ENCODE measurements at places on chromosomes 7 and 10.

DNA sequence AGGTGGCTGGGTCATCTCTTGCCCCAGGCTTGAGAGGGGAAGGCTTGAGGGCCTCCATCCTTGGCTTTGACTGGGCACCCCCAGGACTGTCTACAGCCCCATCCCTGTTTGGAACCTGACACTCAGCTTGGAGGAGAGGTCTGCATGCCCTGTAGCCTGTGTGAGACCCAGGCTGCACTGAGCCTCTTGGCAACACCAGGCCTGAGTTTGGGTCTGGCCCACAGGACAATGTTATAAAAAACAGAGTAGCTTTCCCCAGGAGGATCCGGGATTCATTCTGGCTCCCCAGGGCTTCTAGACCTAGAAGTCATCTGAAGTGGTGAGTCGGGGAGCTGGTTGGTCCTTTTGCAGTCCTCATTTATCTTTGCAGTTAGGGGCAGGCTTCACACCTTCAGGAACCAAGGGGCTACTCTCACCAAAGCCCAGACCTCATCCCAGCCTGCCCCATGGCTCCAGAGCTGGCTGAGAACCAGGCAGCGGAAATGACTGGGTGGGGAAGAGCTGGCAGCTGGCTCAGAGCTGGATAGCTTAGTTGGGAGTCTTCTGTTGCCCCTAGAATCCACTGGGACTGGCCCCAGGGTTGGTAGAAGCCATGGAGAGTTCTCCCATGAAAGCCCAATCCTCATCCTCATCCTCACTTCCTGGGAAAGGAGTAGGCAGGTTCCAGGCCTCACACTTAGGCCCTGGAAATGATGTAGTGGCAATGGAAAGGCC is 68.8 kb downstream of the ADCYAP1R1 start:
- DNase-seq, result no peak

- DNase-seq, result no peak
Measured at GRCh38 chr7:100808354-100808875, 18.9 kb downstream of the EPHB4 start.

- DNase-seq, result no peak
Measured at GRCh38 chr7:20798081-20798693, 11.5 kb upstream of the SP8 start.

DNA sequence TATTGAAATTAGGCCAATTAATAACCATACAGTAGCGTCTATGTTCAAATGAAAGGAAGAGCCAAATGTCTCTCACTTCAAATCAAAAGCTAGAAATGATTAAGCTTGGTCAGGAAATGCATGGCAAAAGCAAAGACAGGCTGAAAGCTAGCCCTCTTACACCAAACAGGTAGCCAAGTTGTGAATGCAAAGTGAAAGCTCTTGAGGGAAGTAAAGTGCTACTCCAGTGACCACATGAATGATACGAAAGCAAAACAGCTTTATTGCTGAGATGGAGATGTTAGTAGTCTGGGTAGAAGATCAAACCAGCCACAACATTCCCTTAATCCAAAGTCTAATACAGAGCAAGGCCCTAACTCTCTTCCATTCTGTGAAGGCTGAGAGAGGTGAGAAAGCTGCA is 123.8 kb downstream of the TEX36 start:
- no peak for DNase-seq

DNA sequence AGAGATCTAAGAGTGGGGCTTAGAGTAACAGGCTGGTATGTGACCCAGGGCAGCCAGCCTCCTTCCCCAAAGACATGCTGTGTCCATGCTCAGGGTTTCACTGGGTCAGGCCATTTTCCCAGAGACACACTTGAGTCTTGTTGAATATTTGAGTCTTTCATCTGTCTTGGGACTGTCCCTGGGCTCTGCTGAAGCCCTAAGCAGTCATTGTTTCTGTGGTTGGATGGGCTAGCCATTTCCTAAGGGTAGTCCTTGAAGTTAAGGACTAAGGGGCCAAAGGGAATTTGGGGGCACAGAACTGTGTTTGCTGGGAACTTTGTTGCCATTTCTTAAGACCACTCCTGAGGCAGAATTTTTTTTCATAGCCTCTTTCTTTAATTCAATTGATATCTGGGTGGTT is 98.4 kb upstream of the SAMD8 start:
- no peak for DNase-seq

- DNase-seq, result no peak
Measured at GRCh38 chr7:38195804-38196595, 18.0 kb downstream of the STARD3NL start.

GRCh38 chr10:9707216-9707615 is 1310.5 kb upstream of the CELF2 start:
- DNase-seq, result no peak

DNA sequence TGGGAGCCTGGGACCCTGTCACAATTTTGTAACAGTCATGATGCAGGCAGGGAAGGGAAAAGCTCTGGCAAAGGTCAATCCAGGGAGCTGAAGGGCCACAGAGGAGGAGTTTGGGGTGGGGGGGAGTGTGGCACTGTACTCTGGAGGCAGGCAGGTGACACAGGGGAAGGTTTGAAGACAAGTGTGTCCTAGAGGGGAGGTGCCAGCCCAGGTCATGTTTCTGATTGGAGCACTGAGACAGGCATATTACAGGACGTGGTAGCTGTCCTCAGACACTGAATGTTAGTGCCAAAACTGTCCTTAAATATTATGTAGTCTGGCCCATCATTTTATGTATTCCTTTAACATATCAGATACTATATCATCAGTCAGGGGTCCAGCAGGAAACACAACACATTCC is 75.6 kb upstream of the LRRC4 start:
- no peak for DNase-seq

DNA sequence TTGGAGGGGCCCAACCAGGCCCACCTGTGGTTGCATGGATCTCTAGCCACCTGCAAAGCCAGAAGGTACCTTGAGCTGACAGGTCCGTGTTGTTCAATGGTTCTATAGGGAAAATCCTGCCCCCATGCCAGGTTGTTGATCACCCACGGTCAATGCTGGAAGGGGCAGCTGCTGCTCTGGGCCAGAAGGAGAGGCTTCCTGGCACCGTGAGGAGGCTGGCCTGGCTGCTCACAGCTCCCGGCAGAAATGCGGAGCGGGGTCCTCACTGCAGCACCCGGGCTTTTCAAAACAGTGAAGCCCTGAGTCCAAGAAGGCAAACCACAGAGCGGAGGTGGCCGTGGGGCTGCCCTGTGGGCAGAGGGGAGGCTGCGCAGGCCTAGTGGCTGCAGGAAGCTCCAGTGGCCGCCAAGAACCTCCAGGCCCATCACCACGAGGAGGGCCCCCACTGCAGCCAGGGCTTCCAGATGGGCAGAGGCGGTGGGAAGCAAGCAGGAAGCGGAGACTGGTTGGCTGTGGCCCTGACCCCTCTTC is 25.0 kb upstream of the GPR146 start:
- no peak for DNase-seq

GRCh38 chr7:106756884-106757283 is 95.9 kb upstream of the CCDC71L start:
- DNase-seq, result no peak

DNA sequence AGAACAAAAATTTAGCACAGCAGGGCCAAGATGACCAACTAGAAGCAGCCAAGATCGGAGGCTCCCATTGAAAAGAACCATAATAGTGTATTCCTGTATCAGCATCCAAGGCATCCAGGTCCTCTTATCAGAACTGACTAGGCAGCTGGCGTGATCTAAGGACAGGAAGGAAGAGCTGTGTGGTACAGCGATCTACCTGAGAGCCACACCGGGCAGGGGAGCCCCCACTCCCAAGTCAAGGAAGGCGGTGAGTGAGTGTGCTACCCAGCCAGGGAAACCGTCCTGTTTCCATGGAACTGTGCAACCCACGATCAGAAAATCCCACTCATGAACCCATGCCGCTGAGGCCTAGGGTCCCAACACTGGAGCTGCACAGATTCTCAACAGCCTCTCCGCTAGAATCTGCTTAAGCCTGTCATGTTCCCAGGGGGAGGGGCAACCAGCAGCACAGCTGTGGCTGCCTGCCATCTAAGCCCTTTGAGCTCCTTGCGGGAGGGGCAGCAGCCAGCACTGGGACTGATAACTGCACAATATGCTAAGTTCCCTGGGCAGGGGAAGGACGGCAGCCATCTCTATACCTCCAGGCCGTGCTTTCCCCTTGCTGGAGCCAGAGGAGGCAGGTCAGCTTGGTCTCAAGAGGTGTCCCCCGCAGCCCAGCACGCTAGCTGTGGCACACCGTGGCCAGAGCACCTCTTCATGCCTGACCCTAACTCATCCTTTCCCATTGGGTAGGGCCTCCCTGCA is 213.0 kb upstream of the SMIM30 start:
- no peak for DNase-seq

GRCh38 chr7:76086070-76086469 is 38.2 kb downstream of the MDH2 start:
- no peak for DNase-seq

DNA sequence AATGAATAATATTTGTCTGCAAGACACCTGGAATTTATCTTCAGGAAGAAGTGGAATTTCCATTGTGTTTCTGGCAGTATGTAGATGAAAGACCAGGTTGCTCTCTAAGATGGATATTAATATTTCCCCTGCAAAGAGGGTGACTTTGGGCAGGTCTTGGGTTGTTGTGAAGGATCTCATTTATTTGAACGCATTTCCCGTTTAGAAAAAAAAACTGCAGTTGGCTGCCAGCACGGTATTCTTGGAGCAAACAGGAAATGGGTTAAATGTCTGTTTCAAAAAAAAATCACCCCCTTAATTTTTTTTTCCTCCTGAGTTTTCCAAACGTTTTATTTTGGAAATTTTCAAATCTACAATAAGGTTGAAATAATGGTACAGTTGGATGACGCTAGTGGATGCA is 11.5 kb downstream of the EIF4H start:
- DNase-seq, result no peak

- no peak for DNase-seq
Measured at GRCh38 chr7:17041324-17041723, 159.5 kb upstream of the AGR3 start.

DNA sequence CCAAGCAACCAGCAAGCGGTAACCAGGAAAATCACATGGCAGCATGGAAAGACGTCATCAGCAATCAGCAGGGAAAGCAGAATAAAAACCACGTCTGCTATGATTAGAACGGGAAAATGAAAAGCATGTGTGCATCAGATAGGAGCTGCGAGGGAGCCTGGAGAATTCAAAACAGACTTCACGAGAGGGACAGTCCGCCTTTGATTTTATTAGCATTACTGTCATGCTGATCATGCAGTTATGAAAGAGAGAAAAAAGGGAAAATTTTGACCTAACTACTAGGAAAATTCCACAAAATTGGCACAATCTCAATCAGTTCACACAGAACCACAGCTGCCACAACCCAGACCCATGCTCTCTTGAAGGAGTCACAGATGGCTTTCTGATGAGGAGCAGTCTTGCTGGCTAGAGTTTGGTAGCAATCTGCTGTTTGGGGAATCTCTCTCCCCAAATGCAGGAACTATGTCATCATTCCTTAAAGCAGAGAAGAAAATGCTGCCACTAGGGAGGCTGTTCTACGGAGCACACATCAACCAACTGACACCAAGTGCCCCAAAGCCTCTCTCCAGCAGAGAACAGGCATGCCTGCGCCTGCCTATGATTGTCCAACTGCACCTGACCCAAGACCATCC is 295.9 kb downstream of the TNS3 start:
- DNase-seq, result no peak

DNA sequence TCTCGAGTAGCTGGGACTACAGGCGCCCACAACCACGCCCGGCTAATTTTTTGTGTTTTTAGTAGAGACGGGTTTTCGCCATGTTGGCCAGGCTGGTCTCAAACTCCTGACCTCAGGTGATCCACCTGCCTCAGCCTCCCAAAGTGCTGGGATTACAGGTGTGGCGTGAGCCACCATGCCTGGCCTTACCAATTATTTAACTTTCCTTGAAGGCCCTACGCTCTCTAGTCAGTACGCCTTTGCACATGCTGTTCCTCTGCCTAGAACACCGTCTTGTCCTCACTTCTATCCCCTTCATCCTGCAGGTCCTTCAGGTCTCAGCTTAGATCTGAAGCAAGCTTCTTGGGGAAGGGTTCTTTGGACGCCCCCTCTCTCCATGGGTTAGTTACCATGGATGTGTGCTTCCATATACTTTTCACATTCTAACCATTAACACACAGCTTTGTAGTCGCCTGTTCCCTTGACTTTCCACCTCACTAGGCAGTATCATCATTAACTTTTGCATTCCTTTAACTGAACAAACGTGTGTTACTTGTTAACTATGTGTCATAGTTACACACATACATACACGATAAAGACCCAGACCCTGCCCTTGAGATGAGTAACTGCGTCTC is 592 bp upstream of the ATP6V1F start:
- DNase-seq, result no peak

DNA sequence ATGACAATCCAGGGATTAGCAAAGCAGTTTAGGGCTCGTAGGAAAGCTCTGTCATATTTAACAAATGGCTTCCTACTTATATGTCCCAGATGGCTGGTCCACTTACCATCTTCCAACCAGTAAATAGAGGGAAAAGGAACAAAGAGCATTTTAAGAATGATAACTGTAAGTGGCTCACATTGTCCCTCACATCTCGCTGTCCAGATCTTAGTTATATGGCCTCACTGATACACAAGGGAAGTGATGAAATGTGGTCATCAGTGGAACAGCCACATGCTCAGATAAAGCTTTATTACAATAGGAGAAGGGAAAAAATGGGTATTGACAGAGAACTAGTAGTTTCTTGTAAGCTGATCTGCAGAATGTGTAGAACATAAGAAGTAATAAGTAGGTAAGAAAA is 35.8 kb downstream of the IQUB start:
- no peak for DNase-seq

DNA sequence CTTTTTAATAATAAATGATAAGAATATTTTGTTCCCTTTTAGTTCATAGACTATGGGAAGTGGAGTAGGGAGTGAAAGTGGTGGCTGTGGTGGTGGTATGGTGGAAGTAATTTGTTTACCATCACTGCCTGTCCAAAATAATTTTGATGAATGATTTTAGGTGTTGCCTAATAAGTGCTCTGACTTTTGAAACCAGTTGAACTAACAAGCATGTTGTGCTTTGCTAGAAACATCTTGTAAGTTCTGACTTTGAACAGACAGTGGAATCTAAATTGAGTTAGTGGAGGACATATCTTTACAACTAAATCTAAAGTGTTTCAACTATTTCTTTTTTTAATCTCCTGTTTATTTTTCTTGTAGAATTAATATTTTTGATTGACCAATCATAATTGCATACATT is 49.7 kb downstream of the ZEB1 start:
- no peak for DNase-seq

DNA sequence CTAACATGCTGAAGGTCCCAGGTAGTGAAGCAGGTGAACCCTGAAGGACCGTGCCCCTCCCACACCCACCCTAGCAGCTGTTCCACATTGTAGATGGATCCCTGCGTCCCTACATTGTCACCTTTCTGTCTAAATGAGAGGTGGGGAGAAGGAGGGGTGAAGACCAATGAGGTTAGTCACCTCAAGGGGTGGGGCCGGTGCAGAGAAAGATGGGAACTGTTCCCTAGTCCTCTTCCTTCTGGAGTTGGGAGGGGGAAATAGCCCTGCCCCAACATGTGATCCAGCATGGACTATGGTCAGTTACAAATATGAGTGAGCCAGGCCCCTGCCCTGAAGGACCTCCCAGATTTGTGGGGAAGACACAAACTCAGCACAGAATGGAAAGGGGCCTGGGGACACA is 124.5 kb downstream of the LHPP start:
- DNase-seq, result no peak

Data from activated T-cell treated with anti-CD3 and anti-CD28 coated beads for 1 hour (primary cell).